Muscle of leg (tissue), 16 donors: ENCODE measurements at places on chromosomes 7 and 10. TPM values are rescaled to one million over a fixed set of nuclear protein-coding genes. Genes with fewer than 3 reads are reported as not detected.

The FEZF1 gene
- total RNA-seq = not detected

GRCh38 chr7:157158400-157158799 lies 19.7 kb downstream of the UBE3C start:
- no peak for DNase-seq

DNA sequence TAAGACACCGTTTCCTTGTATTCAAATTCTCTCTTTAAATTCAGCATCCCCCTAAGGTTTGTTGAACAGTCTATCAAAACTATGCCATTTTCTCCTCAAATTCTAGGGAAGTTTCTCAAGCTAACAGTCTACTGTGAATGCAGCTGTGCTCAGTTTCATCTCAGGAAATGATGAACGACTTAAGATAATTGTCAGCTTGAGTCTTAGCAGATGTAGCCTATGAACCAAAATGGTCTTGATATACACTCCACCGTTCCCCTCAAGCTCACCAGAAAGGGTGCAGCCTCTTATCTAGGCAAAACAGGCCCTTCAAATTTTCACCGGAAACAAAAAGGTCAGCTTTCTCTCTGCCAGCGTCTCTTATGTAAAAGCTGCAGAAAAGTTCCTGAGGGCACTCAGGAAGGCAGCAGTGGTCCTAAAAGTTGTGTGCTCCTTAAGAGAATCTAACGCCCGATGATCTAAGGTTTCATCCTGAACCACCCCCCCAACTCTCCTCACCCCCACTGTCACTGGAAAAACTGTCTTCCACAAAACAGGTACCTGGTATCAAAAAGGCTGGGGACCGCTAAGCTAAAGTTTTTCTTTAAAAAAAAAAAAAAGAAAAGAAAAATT lies 2.1 kb downstream of the DNAJC9 start:
- DNase-seq = no peak

DNA sequence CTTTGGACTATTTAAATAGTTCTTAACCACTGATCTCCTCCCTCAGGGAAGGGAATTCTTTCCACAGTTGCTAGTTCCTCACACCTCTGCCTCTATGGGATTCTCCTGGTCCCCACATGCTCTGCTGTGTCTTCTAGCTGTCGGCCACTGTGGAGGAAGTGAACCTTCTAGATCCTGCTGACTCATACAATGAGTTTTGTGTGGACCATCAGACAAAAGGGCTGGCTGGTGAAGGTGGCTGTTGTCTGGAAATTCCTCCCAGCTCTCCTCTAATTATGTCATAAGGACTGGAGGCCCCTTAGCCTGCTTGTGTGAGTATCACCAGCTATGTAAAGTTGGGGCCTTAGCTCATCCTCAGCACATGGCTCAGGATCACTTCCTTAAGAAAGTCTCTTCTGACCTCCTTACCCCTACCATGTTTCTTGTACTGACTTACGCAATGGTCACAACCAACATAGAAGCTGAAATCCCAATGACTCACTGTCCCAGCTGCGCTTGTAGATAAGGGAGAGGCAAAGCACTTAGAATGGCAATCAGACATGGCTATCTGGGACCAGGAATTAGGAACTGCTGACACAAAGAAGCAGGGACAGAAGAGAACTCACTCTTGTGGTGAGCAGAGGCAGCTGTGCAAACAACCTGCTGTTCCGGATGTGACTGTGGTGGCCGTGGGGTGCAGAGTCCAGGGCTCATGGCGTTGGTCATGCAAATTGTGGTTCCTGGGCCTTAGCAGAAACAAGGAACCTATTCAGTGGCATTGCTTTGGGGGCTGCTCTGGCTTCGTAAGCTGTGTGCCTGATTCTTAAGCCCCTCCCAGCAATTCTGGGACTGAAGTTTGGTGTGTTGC lies 2.5 kb upstream of the MACC1 start:
- peak; percentile 55 for DNase-seq

- peak; percentile 25 for DNase-seq
Observed at GRCh38 chr7:103120362-103120761, 28.5 kb downstream of the NAPEPLD start.

- peak; percentile 17 for DNase-seq
Observed at GRCh38 chr10:97270523-97271154, 21.8 kb downstream of the ARHGAP19 start.

DNA sequence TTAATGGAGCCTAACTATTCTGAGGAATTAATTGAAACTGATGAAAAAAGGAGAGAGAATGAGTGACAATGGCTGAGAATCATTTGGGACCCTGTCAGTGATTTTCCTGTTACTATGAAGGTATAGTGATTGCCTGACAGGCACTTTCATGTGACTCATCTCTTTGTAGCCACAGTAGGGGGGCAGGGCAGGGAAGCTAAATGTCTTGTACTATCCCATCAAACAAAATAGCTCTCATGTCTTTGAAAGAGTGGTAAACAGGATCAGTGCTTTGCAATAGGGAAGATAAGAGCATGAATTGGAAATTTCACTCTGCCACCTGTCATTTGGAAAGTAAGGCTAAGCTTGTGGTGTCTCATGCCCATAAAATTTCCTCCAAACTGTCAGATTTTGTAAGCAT lies 94.5 kb upstream of the GSDME start:
- DNase-seq = no peak

The VSTM2A gene
- not detected for total RNA-seq

DNA sequence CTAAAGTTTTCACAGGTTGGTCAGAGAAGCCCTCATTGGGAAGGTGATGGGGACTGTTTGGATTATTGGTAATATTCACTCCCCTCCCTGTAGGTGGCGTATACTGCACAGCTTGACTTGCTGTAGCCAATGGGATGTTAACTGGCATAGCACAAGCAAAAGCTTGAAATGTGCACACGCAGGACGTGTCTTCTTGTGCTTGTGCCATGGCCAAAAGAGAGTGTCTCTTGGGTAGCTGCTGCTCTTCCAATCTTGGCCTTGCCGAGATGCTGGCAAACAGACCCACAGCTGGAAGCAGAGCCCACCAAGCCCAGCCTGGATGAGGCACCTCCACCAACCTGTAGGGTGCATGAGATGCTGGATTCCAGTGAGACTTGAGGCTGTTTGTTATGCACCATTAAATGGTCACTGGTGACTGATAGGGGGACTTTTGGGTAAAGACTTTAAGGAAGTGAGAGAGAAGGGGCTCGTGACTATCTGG lies 266.0 kb downstream of the GRID1 start:
- no peak for DNase-seq

GRCh38 chr7:65382452-65382851 lies 8.8 kb downstream of the ZNF92 start:
- DNase-seq = no peak

GRCh38 chr10:22379059-22379458 lies 33.8 kb downstream of the SPAG6 start:
- no peak for DNase-seq

DNA sequence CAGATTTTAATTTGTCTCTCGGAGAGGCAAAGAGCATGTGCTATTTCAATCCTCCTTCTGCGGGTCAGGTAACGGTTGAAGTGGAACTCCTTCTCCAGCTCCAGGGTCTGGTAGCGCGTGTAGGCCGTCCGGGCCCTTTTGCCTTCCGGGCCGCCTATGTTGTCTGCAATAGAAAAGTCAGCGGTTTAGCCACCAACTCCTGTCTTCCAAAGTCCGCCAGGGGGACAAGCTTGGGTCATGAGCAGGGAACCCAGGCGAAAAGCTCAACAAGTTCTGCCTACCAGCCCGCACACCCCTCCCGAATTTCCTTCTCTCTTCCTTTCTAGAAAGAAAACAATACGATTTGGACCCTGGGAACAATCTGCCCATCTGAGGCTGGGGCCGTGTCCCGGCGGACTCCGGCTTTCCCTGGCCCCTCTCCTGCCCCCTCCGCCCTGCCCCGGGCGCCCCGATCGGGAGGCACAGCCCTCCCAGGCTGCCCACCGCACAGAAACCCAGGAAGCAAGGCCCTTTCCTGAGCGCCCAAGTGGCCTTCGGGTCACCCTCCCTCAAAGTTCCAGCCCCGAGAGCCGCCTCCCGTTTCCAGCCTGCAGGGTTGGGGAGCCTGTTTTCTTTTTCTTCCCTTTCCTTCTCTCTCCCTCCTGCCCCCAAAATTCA lies 1.4 kb downstream of the HOXA5 start:
- no peak for DNase-seq

- DNase-seq = peak; percentile 43
Observed at GRCh38 chr10:102435529-102436233, 3.3 kb upstream of the CUEDC2 start.

GRCh38 chr10:49164559-49165188 lies 23.5 kb downstream of the TMEM273 start:
- peak; percentile 46 for DNase-seq

DNA sequence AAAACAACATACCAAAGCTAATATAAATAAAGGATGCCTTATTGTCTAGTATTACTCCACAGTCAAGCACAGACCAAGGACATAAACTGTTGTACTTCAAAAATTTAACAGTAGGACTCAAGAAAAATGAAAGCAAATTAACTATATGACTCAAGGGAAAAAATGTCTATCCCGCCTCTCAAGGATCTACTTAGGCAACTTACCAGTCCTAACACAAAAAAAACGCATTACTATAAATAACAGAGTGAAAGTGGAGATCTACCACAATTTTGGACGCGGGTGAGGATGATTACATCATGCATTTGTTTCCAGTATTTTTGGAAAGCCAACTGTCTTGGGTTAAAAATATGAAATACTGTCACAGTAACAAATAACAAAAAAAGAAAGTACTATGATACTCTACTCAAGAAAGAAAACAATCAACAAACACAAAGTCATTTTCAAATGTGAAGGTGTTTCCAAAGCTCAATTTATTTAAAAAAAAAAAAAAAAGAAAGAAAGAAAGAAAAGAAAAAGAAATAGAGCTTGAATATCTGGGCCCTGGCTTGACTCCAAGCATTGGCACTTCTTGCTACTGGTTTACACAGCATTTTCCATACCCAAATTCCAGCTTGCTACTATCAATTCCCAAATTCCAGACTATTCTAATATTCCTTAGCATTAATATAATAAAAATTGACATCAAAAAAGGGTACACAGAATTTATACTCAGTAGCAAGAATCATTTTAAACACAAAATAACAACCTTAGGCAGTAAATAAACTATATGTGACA lies 99.4 kb downstream of the RSU1 start:
- DNase-seq = peak; percentile 72

DNA sequence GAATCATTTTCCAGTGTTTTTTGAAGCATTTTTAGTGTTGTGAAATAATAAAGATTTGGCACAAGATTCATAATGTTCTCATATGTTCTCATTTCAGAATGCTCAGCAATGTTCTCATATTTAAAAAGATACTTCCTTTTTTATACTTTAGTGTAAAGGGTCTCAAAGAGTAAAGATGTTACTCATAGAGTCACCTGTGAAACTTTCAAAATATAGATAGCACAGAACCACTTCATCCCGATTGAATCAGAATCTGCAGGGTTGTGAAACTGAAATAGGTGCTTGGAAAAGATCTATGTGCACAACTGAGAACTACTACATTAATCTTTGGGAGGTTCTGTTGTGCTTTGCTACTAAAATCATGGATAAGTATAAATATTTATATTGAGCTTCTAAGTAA lies 144.7 kb downstream of the MDFIC start:
- no peak for DNase-seq

DNA sequence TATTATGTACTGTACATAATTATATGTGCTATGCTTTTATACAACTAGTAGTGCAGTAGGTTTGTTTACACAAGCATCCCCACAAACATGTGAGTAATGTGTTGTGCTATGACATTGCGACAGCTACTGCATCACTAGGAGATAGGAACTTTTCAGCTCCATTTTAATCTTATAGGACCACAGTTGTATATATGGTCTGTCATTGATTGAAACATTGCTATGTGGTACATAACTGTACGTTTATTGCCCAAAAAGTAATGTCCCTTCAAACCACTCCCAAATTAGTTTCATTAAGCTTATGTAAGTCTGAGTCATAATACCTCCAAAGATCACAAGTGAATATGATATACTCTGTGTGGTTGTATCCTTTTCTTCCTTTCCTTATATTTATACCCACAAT lies 183.2 kb upstream of the POT1 start:
- DNase-seq = no peak

GRCh38 chr10:131885391-131886165 lies 15.2 kb upstream of the PPP2R2D start:
- DNase-seq = peak; percentile 51

DNA sequence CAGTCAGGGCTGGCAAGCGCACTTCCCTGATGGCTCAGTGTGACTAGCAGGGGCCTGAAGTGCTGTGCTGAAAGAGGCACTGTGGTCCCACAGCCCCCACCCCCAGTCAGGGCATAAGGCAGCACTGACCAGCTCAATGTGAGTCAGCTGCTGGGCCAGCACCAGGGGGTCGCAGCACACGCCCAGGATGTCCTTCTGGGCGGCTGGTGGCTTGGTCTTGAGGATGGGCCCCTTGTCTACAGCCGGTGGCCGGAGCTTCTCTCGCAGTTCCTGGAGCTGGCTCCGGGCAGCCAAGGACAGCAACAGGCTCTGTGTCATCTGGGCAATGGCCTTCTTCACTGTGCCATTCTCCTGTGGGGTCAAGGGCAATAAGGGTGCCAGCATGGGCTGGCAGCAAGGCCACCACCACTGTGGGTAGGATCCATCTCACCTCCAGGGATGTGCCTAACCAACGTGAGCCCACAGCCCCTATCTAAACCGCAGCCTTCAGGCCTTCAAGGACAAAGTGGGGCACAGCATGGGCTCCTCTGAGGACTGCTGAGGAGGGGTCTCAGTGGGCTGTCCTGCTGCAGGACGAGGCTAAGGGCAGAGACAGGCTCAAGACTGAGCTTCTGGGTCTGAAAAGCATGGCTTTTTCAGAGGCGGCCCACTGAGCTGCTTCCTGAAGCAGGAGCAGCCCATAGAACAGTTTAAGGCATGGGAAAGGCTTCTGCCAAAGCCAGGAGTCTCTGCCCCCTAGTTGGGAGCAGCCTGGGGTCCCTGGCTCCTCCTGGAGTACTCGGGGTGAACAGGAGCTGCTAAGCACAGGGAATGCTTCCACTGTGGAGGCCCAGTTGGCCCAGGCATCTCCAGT lies 62.5 kb downstream of the CSGALNACT2 start:
- no peak for DNase-seq

DNA sequence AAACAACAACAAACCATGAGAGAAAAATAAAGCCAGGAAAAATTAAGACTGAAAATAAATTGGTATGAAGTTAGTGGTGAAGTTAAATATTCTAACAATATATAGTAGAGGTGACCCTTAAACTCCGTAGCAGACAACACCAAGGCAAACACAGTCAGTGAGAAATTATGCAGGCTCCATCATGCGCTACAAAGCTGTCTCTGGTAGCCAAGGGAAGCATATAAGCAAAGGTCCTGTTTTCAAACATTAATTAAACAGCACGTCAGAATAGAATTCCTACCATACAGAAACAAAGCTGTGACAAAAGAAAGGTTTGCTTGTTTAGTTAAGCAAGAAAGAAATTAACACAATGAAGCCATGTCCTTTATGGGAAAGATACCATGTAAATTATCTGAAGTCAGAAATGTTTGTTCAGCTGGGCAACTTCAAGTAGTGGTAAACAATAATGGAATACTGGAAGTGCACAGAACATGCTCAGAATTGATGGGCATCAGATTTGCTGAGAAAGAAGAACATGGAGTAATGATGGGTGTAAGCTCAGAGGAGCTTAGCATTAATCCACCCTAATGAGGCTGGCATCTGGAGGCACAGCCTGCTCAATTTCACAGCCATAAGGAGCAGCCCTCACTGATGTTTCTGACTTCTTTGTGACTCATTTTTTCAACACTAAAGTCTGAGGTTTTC lies 75.7 kb downstream of the IGF2BP3 start:
- DNase-seq = no peak

GRCh38 chr7:127417346-127417745 lies 24.8 kb upstream of the ZNF800 start:
- DNase-seq = no peak
